ENCODE measurements at places on chromosomes 11 and 22.

DNA sequence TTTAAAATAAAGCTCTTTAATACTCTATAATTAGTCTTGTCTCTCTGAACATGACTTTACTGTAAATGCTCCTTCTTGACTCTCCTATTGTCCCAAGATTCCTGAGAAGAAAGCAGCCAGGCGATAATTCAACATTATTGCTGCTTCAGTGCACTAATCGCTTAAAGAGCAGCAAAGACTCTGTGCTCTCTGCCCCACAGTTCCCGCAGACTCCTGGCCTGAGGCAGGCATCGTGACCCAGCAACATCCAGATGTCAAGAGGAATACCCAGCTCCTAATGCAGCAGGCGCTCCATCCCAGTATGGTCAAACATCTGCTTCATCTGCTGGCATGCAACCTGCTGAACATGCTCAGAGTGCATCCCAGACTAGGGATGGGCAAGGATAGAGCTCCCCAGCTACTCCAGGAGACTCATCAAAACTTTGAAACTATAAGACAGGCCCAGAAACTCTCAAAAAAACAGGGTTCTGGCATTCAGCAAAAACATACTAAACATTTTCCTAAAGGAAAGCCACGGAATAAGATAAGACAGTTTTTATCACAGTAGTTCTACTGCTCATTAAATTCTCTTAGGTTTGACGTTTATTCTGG lies 270.0 kb downstream of the SOX6 start:
- DNase-seq: no peak

DNA sequence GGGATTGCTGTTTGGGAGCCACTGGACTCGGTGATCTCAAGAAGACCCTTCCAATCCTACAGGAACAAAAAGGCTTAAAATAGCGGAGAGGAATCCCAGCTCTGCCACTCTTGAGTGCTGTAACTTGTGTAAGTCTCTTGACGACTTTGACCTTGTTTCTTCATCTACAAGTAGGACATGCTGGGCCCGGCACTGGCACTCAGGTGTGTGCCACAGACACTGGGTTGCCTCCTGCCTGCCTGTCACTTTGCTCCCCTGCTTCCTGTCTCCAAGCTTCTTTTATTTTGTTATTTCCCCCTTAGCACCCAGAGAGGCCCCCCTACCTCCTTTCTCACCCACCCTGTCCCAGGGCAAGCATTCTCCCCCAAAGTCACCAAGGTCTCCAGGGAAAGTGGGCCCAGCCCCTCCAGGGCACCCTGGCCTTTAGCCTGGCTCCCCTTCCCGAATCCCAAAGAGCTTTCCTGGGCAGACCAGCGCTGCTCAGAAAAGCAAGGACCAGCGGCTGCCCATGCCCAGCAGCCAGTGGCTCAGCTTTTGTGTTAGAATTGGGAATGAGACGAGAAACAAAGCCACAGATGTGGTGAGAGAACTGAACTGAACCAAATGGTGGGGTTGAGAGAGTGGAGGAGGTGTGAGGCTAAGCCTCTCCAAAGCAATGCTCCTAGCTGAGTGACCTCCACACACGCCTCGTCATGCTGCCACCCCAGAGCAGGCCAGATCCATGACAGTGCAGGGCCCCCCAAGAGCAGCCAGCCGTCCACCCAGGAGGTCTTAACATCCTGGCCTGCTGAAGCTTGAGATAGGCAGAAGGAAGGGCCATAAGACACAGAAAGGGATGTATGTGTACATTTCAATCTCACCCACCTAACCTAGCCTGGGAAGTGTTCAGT lies 4.5 kb downstream of the TRIM29 start:
- no peak for DNase-seq

- DNase-seq: peak; percentile 55
Observed at GRCh38 chr11:122155765-122156527, 39.9 kb upstream of the BLID start.

GRCh38 chr11:68082481-68082880 lies 38.7 kb downstream of the CHKA start:
- DNase-seq: no peak

GRCh38 chr11:120135838-120136237 lies 2.1 kb downstream of the TRIM29 start:
- DNase-seq: no peak

DNA sequence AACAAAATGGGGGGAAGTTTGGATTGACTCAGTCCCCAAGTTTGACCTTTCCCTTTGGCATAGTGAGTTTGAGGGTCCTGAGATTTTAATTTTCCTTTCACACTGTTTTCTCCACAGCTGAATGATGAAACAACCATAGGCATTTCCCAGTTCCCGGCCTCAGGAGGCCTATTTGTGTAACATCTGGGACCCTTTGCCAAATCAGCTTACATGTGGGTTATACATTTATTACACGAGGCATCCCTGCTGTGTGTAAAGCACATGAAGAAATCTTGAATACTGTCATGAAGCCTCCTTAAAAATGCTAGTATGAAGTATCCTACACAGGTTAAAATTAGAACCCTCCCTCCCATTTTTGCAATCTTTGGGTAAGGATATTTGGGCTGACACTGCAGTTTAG lies 44.6 kb upstream of the SPON1 start:
- DNase-seq: no peak

DNA sequence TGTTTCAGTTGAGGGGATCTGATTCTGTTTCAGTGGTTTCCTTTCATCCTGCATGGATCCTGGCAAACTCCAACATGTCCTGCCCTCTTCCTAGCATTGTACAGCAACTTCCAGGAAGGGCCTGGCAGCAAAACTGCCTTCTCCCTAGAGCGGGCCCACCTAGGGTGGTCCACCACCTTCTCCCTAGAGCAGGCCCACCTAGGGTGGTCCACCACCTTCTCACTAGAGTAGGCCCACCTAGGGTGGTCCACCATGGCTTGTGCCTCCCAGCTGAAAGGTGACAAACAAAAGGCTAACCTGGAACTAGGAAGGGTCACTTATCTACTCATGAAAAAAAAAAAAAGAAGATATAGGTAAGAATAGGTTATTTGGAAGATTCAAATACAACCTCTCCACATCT lies 92.2 kb downstream of the NTM start:
- DNase-seq: no peak

DNA sequence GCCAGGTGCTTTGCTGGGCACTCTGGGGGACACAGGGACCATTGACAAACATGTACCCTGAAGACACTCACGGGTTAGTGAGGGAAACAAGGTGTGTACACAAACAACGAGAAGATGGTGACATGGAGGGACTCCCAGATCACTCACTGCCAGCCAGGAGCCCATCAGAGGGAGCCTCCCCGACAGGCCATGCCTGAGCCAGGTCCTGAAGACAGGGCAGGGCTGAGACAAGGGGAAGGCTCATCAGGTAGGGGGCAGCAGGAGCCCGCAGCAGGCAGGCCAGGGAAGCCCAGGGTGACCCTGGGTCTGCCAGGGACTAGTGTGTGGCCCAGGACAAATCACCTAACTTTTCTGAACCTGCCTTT lies 127.9 kb downstream of the BUD13 start:
- no peak for DNase-seq

GRCh38 chr11:61539831-61540357 lies 31.3 kb downstream of the LRRC10B start:
- DNase-seq: no peak

GRCh38 chr22:48556222-48556621 lies 1271.5 kb downstream of the BRD1 start:
- DNase-seq: no peak

DNA sequence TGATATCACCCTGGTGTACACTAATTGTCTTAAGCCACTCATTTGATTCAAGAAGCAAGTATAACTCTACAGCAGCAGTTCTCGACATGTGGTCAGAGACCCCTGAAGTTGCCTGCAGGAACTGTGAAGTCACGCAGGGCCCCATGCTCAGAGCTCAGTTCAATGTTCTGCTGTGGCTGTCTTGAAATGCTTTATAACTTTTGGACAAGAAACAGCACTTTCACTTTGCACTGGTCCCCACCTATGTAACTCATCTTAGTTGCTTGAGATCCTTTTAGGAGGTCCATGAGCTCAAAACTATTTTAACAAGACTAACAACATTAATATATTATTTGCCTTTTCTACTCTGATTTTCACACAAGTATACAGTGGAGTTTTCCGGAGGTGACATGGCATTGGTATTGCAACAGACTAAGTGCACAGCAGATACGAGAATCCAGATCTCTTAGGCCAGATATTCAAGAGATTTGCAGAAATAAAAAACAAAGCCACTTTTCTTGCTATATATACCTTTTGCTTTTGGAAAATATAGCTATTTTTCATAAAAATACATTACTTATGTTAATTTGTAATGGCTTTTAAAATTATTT lies 64.8 kb downstream of the PRR5L start:
- DNase-seq: no peak

DNA sequence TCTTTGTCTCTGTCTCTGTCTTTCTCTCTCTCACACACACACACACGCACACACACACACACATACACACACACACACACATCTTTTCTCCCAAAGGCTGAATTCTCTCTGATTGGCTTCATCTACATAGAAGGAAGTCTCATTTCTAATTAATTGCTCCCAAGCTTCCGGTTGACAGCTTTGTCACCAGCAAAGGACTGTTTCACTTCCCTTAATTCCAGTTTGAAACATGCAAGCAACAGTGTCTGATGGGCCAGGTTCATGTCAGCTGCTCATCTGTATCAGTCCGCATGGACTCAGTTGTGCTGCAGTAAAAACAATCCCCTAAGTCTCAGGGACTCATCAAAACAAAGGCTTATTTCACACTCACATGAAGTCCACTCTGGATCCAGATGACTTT lies 16.2 kb upstream of the PVALB start:
- DNase-seq: no peak

DNA sequence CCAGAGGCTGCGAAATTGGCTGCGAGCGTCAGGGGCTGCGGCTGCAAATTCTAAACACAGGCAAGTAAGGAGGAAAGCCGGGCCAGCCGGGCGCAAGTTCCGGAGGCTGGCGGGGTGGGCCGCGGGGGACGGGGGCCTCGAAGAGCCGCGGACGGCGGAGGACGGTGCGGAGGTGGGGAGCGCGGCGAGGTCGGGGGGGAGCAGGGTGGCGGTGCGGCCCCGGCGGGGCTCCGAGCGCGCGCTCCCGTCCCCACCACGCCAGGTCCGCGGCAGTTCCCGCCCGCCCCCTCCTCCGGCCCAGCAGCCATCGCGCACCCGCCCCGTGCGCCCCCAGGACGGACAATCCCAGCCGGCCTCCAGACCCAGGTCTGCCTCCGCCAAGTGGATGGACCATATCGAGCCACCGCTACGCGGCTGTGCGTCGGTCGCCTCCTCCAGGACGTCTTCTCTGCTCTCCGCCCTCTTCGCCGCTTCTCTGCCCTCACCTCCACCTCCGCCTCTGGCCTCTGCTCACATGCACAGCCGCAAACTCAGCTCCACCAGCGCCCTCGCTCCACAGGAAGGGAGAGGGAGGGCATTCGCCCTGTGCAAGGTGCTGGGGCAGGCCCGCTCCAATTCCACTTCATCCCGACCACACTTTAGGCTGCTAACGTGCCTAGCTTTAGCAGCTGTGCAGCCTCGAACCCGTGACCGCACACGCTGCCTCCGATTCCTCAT lies 7.2 kb downstream of the ELFN2 start:
- DNase-seq: no peak

DNA sequence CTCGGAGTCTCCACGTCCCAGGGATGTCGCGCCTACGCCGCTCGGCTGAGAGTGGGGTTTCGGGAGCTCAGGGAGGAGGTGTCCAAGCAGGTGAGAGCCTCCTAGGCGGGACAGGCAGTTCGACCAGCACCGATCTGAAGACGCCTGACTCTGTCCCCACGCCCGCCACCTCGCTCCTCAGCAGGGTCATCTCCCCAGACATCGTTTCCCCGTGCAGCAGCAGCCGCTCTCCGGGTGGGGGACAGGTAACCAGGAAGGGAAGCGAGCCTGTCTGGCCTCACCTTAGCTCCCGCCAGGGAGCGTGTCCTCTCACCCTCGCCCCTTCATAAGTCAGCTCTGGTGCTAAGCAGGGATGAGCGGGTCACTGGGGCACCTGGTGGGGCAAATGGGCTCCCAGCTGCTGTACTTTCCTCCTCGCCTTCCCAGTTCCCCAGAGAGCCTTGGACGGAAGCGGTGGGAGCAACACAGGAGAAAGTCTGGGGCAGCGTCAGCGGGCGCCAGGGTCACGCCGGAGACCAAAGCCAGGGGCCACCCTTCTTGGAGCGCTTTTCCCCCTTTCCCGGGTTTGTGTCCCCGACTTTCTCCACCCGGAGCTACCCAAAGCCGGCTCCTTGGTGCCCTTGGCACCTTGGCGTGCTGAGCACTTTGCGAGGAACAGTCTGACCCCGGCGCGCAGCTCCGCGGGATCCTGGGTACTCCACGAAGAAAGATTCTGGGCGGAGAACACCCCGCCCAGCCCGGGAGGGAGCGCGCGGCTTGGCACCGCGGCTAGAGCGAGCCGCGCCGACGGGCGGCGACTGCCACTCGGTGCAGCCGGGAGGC lies 1.6 kb downstream of the SPON1 start:
- no peak for DNase-seq

- DNase-seq: no peak
Observed at GRCh38 chr11:120810251-120810650, 213.7 kb upstream of the TBCEL start.

- no peak for DNase-seq
Observed at GRCh38 chr11:84289381-84289906, 1003.3 kb upstream of the CCDC90B start.

- DNase-seq: no peak
Observed at GRCh38 chr22:20279662-20280134, 11.6 kb upstream of the RTN4R start.

GRCh38 chr11:59291228-59291627 lies 67.5 kb upstream of the OR5AN1 start:
- DNase-seq: no peak

GRCh38 chr11:77592727-77593126 lies 3.0 kb downstream of the AQP11 start:
- no peak for DNase-seq

DNA sequence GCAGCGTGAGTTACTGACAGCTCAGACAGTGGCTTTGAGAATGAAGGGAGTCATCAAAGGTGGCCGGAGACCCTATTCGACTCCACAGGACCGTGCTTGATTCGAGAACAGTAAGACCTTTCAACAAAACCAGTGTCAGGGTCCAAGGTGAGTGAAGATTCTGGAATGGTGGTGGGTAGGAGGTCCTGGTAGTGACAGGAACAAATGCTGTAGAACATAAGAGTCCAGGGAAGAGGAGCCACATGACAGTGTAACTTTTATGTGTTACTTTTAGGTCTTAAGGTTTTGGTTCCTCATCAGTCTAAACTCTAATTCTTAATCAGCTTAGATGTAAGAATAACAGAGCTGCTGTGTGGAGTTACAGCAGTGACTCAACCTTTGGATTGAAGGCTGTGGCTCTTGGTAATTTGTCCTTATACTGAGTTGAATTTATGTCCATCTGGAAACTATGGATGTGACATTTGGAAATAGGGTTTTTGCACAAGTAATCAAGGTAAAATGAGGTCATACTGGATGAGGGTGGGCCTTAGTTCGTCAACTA lies 1.8 kb downstream of the TBC1D22A start:
- no peak for DNase-seq

Data from NCI-H187 (cell line).